ENCODE measurements at places on chromosomes 7 and 10.

DNA sequence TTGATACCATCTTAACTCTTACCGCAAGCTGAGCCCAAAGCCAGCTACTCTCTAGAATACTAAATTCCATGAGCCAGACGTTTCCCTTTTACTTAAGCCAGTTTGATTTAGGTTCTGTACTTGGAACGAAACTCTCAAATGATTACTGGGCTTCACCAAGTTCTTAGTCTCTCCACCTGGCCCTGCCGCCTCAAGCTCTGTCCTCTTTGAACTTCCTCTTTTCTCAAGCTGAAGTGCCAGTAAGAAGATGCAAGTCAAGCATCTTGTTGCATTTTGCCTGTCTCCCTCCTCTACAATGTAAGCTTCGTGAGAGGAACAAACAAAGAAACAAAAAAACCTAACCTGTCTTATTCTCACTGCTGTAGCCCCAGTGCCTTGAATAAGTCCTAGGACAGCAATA, 358.2 kb upstream of the NPVF start:
- DNase-seq: no peak

DNA sequence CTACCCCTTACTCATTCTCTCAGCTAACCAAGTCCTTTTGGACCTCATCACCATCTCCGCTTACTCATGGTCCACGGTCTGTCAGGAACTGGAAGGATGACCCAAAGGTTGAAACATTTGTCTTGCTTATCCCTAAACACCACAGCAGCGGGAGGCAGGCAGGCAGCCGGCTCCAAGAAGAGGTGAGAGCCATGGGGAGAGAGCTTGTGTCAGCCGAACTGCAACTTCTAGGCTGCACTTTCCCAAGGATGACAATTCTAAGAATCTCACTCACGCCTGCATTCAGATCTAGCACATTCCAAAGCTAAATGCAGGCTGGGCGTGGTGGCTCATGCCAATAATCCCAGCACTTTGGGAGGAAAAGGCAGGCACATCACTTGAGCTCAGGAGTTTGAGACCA, 86.0 kb downstream of the SPDYE5 start:
- no peak for DNase-seq

- DNase-seq: no peak
Observed at GRCh38 chr7:68009716-68010115, 1013.1 kb downstream of the TYW1 start.

DNA sequence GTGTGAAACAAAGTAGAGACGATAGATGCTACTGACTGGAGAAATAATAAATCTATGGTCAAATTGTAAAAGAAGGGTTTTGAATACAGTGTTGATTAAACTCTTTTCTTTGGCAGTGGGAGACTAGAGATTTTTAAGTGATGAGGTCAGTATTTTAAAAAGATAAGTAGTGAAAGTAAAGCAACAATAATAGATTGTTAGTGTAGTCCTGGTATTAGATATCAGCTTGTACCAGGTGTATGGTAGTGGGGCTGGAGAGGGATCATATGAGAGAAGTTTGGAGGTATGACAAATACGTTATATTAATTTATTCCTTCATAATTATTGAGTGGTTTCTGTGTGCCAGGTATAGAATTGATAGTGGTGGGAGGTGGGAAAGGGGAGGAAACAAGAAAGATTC, 25.2 kb downstream of the PHTF2 start:
- DNase-seq: no peak

GRCh38 chr7:2043316-2044039, 189.3 kb downstream of the MAD1L1 start:
- DNase-seq: no peak

DNA sequence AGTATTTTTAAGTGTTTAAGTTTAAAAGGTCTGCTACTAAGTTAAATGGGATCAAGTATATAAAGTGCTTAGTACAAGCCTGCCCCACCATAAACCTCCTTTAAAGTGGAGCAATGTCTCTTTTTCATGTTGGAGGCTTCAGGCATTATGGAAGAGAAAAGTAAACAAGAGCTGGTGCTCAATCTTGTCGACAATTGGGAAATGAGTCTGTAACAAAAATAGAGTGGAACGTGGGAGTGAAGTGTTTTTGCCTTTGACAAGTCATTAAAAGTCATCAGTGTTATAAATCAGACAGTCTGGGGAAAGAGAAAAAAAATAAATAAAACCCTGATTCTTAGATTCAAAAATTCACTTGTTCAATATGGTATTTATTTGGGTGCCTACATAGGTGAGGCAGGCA, 44.7 kb downstream of the DNAJC12 start:
- DNase-seq: no peak

- no peak for DNase-seq
Observed at GRCh38 chr7:29146057-29146706, at the start of gene CPVL. Gene CPVL (minus strand): TSS chr7:29146537. CDS start chr7:29121061, 25,476 bp downstream.

DNA sequence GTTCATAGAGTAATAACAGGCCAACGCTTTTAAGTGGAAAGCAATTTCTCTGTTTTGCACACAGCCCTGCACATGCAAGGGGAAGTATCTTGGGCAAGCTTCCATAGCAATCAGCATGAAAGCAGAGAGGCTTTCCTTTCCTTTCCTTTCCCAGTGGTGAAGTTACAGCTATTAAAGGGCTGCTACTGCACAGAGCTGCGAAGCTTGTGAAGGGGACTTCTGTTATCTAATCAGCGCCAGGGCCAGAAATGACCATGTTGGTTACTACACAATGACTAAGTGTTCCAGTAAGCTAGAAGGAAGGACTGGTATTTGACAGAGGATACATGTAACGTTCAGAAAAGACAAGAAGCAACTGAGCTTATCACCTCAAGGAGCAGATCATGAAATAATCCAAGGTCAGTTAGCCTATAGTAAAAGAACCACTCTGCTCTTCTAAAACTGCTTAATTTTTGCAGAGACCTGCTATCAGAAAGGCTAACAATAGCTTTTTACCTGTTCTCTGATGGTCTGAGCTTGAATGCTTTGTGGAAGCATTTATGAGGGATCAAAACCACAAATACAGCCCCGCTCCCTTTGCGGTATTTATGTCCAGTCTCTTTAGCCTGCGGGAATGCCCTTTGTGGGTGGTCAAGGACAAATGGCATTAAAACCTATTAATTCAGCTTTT, 45.9 kb downstream of the SGMS1 start:
- peak; percentile 76 for DNase-seq

- DNase-seq: no peak
Observed at GRCh38 chr10:10326116-10326515, 691.6 kb upstream of the CELF2 start.

DNA sequence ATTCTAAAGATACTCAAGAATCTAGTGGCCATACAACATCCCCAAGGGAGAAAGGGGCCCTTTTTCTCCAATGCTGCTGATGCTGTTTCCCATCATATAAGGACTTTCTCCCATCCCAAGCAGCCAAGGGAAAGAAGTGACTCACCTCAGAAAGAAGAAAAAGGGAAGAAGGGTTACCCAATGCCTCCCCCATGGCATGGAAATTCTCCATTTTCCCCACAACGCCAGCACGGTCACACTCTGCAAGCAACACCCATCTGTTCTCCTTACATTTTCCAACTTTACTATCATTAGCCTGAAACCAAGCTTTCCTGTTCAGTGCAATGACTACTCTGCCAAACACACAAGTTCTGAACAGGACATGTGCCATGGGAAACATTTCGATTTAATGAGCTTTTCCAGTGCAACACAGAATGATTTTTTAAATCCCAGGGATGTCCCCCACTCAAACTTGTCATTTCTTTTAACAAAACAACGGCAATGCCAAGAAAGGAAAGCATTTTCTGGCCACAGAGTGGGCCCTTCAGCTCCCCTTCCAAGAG, 67.9 kb downstream of the PTPRN2 start:
- no peak for DNase-seq

- no peak for DNase-seq
Observed at GRCh38 chr7:108178398-108178797, 48.2 kb upstream of the LAMB4 start.

DNA sequence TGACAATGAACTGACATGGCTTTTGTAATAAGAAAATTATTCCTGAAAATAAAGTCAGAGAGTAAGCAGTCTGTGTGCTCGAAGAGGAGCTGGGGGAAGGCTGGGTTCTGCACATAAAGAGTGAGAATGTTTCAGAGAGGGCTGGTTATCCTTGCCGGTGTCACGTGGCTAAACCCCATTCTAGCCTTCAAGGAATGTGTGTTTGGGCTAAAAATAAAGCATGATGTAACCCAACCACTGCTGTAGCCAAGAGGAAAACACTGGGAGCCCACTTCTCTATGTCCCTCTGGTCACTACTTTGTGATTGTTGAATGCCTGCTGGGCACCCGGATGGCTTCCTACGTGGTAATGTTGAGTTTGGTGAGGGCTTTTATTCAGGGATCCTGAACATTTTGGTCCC, 23.5 kb downstream of the WDFY4 start:
- no peak for DNase-seq

GRCh38 chr10:99709480-99710229, 22.3 kb downstream of the COX15 start:
- no peak for DNase-seq

GRCh38 chr10:58706836-58707235, 194.2 kb downstream of the BICC1 start:
- no peak for DNase-seq

DNA sequence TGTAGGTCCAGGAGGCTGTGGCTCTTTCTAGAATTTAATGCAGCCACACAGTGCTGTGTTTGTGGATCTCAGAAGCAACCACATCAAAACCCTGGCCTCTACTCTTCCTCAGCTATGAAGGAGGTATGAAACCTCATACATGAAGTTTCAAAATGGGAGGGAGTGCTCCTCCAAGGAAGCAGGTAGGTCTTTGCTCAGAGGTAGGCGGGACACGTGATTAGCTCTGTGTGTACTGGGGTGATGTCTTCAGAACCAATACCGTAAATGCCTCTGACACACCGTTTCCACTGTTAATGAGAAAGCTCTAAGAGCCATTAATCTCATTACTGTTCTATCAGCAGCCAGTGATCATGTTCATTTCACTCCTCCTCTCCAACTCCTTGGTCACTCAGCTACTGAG, 126.1 kb downstream of the PLXNA4 start:
- no peak for DNase-seq

DNA sequence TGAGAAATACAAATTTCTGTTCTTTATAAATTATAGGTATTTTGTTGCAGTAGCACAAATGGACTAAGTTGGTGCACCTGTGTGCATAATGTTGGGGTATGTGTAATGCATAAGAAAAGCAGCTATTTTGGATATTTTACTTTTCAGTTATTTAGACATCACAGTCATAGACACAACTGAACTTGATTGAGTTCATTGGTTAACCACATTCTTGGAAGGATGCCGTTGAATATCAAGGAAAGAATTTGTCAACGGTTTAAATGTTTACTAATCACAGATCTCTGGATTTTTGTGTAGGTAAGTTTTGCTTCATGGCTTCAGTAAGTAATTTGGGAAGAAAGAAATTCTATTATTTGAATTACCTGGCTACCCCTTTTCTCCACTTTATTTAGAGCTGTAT, 4.1 kb downstream of the OTUD1 start:
- no peak for DNase-seq

- DNase-seq: no peak
Observed at GRCh38 chr10:79414714-79415113, 30.7 kb downstream of the ZCCHC24 start.

DNA sequence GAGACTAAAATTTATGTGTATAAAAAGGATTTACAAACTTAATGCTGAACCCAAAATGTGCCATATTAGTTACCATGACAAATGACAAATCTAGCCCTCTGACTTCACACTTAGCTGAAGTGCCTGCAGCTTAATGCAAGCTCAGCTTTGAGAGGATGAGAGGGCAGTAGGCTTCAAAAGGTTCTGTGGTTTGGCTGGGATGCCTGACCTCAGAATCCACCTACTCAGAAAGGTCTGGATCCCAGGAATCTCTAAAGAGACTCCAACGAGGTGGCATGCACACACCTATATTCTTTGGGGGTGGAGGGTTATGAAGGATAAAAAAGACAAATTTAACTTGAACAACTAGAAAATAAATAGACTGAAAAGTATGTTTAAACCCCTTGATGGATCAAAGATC, 213.4 kb downstream of the TAX1BP1 start:
- DNase-seq: no peak

GRCh38 chr7:122070834-122071233, 73.2 kb downstream of the AASS start:
- DNase-seq: no peak

DNA sequence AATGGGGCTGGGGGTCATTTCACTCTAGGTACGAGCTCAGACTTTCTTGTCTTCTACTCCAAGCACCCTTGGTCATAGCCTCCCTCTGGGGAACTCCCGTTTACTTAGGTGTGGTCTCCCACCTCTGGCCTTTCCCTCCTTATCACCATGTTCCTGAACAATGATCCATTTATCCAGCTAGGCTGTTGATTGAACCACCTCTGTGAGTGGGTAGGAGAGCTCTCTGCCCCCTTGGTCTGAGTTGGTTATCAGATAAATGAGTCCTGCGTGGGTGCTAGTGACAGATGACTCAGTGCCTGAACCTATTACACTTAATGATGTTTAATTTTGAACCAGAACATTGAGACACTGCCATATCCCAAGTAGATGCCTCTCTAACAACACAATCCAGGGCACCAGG, 9.4 kb downstream of the BLNK start:
- DNase-seq: no peak

DNA sequence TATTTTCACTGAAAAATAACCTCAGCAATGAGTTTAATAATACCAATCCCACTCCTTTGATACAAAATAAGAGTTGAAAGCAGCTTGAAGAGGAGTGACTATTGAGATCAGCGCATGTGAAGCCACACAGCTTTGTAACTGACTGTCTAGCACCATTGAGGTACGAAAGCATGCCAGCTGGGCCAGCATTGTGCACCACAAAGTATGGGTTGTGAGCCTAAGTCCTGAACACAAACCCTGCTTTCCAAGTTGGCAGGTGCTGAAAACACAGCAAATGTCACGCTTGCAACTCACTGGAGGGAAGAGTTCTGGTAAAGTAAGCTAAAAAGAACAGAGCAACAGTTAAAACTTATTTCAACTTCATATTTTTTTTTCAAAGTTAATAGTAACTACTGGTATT, 4.0 kb upstream of the FAM53B start:
- DNase-seq: no peak

DNA sequence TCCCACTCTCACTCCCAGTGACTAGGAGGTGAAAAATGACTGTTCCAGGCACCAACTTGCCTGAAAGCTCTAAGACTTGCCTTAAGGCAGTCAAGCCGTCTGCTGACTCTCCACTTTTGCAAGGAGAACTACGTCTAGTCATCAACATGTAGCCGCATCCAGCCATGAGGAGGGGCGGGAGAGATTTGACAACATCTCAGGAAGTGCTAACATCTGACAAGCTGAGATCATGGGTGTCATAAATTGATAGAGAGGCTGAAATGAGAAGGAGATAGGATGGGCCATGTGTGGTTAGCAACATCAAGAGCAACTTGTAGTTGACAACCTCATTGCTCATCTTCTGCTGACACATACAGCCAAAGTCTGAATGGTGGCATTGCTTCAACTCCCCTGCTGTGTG, 9.0 kb upstream of the TBXAS1 start:
- no peak for DNase-seq

GRCh38 chr7:93964262-93964661, 39.9 kb downstream of the BET1 start:
- no peak for DNase-seq

GRCh38 chr10:44993226-44993921, 7.3 kb upstream of the ZNF22 start:
- DNase-seq: no peak

Measured in HL-60 (cell line).